ENCODE measurements at places on chromosomes 2 and 18.

GRCh38 chr2:219571311-219572236, at the start of gene OBSL1:
Gene OBSL1, minus strand, starts transcription at chr2:219571539. Its CDS starts 307 bp downstream, at chr2:219571232.
- no peak for DNase-seq

DNA sequence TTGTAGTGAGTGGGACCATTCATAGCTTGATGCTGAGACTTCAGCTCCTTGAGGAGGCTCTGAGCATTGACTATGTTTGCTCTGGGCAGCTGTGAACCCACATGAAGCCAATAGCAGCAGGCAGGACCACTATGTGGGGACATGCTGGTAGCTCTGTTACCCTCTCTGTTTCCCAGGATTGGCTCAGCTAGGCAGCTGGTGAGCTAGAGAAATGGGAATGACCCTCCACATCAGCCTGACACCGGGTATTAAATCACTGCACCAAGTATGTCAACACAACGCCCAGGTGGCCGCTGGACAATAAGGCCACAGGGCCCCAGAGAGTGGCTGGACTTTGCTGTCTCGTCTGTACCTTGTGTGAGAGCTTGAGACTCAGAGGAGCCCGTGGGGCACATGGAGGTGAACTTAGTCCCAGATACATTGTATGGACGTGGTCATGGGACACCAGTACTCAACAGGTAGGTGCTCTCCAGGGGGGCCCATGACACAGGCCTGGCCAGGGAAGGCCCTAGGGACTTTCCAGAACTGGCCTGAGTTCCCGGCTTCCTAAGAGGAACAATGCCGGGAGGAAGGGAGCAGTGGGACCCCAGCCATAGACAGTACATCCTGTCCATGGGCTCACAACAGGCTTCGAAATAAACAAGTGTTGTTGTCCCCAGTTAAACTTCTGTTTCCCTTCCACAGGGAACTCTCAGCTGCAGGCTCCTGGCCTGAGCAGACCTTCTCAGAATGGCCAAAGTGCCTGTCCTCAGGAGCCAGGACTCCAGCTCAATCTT, 35.2 kb downstream of the HS1BP3 start:
- no peak for DNase-seq

DNA sequence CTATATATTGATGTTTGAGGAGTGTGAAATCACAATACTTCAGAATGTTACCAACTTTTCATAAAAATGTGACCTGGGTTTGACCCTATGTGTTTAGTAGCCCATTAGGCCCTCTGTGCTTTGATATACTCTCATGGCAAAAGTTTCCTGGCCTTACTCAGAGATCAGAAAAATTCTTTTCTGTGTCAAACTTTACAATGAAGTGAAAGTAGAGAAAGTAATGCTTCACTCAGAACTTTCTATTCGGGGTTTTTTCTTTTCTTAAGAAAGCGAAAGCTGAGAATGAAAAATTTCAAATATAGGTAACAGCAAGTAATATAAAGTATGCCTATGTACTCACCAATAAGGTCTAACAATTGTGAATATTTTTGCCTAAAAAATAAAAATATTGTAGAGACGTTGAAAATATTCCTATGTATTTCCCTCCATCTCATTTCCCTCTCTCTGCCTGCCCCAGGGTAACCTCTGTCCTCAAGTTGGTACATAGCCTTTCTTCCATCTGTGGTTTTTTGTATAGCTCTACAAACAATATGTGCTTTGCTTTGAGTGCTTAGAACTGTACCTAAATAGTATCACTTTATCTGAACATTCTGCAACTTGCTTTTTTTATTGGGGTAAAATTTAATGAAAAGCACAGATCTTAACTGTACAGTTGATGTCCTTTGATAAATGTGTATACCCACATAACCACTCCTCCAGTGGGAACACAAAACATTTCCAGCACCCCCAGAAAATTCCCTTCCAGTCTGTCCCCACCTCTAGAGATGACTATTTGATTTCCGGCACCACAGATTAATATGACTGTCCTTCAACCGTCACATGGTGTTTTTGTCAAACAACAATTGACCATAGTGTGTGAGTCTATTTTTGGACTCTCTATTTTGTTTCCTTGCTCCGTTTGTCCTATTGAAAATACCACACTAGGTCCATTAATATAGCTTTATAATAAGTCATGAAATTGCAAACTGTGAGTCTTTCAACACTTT, 10.3 kb upstream of the ACKR3 start:
- DNase-seq = no peak

DNA sequence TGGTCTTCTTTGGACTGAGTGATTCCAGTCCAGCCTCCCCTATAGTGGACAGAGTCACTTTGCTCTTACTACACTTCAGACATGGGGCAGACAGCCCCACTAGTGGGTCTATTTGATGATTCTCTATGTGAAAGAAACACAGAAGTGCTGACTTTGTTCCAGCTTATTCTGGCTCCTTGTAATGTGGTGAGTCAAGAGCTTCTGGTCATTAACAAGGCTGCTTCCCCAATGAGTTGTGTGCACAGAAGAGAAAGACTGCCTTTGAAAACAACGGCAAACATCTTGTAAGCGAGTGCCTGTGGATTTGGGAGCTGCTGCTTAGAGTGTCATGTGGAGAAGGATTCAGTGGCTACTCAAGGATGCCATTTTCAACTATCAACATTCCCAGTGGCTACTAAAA, 39.1 kb downstream of the RMC1 start:
- DNase-seq = no peak
